Urinary bladder (tissue), 4 donors: ENCODE measurements at places on chromosomes 13 and 19.

- no peak for DNase-seq
Measured at GRCh38 chr13:51945149-51945548, 66.1 kb downstream of the ATP7B start.

- no peak for DNase-seq
Measured at GRCh38 chr13:28485551-28485950, 9.4 kb downstream of the FLT1 start.

GRCh38 chr19:38039966-38040365, 133.0 kb downstream of the SIPA1L3 start:
- no peak for DNase-seq

DNA sequence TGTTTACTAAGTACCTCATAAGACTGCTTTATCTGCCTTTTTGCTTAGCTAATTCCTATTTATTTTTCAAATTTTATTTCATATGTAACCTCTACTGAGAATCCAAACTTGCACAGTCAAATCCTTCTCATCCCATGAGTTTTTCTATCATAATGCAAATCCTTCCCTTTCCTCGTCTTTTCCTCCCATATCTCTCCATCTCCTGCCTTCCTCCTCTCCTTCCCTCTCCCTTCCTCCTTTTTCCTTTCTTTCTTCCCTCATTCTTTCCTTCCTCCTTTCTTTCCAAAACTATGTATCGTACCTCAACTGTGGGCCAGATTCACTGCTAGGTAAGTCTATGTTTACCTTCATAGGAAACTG, 201.4 kb upstream of the TMTC4 start:
- no peak for DNase-seq

DNA sequence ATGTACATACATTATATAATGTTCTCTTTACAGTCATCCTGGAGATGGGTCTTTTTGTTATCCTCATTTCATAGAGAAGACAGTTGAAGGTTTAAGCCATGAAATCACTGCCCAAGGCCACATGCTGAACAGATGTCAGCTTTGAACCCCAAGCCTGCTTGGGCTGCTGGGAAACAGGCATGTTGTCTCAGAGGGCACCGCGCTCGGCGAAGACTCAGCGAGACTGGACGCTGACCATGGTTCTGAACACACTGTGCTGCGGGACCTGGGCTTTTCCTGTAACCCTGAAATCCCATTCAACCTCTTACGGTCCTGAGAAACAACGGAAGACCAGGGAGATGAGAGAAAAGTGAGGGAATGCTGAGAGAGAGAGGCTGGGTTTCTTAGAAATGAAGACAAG, 27.3 kb downstream of the LRFN3 start:
- no peak for DNase-seq

DNA sequence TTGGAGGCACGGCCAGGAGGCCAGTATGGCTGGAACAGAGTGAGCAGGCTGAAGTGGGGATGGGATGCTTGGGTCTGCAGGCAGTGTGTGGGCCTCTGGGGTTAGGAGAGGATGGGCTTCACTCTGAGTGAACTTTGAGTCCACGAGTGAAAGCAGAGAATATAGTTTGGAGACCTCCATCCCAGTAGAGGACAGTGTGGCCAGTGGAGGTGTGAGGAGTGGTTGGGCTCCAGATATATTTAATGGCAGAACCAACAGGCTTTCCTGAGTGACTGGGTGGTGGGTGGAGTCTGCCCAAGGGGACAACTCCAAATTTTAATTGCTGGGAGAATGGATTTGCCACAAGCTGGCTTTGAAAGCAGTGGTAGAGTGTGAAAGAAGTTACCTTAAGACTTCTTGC, 27.3 kb downstream of the GATAD2A start:
- no peak for DNase-seq

GRCh38 chr13:33006638-33007037, 9.6 kb upstream of the KL start:
- no peak for DNase-seq

- no peak for DNase-seq
Measured at GRCh38 chr13:51564252-51564651, 20.0 kb upstream of the WDFY2 start.

- DNase-seq = peak; percentile 59
Measured at GRCh38 chr13:40982772-40983171, 36.3 kb downstream of the ELF1 start.

GRCh38 chr13:59111751-59112171, 1052.0 kb downstream of the DIAPH3 start:
- DNase-seq = no peak

DNA sequence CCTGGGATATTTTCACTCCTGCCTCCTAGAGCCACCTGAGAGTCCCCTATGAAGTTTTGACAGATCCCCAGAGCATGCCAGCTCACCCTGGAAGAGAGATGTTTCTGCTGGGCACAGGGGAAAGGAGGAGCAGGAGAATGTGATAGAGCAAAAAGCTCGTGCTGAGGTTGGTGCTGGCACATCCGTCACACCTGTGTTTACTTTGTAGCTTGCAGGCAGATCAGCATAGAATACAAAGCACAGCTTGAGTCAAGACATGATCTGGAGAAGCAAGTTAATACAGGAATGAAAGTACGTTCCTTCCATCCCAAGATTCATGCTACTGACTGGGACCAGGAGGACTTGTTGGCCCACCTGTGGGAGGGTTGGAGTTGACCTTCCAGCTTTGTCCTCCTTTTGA, 46.1 kb downstream of the HSPH1 start:
- no peak for DNase-seq

- no peak for DNase-seq
Measured at GRCh38 chr19:56147307-56147706, 6.2 kb downstream of the ZNF444 start.

DNA sequence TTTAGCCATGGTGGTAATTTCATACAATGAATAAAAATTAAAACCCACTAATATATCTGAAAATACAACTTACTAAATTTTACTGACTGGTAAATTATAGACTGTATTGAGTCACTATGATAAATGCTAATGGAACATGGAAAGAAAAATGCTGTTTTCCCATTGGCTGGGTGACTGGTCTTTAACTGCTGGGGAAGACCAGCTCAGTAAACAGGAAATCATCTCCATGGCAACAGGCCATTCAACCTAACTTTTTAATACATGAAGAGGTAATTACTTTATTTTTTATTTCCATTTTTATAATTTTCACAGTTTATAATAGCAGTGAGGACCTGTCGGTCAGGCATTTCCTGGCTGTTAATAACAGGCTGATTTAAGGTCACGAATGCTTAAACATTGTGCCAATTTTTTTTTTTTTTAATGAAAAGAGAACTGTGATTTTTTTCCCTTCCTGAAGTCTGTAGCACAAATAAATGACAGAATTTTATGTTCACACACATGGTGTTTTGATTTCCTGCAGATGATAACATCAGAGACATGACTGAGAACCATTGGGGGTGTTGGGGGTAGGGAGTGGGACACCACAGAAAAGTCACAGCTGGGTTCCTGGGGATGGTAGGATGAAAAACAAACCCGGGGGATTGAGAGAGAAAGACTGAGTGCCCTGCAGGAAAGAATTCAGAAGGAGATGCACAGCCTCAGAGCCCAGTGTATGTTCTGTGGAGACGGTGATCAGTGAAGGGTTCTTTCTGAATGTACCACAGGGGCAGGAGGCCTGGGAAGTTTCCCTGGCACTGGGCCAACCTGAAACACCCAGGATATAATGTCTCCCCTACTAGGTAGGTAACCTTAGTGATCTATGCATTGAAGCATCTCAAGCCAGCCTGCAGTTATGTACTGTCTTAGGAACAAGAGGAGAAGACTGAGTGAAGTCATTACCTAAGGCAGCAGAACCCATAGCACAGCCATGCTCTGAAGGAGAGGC, 297.1 kb downstream of the COG6 start:
- DNase-seq = peak; percentile 39

DNA sequence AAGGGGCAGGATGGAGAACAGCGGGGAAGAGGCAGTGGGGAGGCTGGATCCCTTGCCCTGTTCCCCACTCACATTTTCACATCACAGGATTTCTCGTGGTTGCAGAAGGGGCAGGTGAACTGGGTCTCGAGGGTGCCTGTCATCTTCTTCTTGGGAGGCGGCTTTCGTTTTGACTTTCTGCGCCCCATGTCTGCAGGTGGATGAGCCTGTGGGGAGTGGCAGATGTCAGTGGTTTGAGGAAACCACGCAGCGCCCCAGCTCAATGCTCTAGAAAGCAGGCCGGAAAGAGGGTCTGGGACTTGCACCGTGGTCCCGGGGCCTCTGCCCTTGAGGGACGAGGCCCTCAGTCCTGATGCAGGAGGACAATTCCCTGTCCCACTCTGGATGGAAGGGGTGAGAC, 4.9 kb downstream of the ELOF1 start:
- DNase-seq = no peak

- no peak for DNase-seq
Measured at GRCh38 chr13:21100994-21101757, 39.8 kb upstream of the LATS2 start.

GRCh38 chr13:43431290-43431716, 355.5 kb downstream of the ENOX1 start:
- no peak for DNase-seq

- no peak for DNase-seq
Measured at GRCh38 chr13:30418075-30418716, 4.1 kb upstream of the UBE2L5 start.

DNA sequence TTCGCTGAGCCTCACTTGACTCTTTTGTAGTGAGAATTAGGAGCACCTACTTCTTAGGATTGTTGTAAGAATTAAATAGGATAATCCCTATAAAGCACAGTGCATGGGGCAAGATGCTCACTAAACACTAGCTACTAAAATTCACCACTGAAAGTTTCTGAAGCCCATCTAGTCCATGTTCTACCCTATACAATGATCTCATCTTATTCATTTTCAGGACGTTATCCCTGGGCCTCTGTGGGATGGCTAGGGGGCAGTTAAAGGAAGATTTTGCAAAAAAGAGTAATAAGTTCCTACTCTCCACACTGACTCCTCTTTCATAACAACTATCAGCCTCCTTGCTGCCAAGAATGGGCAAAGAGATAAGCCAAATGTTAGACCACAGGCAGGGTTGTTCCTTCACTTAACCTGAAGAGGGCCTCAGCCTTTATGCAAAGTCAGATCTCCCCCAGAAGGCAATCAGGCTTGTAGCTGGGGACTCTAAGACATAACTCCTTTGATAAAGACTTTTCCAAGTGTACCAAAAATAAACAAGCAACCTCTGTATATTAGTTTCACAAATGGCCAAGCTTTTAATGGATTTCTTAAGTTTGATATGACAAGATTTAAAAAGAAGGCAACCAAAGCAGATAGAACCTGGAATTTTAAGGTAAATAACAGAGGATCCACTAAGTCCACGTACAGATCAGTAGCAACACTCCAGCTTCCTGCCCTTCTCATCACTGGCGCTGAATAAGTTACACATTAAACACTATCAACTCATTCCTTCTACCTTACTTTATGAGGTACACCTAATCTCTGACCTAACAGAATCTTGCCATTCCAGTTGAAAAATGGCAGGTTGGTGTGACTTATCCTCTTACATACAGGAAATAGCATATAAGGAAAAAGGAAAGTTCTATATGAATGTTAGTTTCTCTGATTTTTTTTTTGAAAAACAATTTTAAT, 44.4 kb downstream of the ELF1 start:
- no peak for DNase-seq

- no peak for DNase-seq
Measured at GRCh38 chr19:34082289-34083077, 89.8 kb upstream of the LSM14A start.

DNA sequence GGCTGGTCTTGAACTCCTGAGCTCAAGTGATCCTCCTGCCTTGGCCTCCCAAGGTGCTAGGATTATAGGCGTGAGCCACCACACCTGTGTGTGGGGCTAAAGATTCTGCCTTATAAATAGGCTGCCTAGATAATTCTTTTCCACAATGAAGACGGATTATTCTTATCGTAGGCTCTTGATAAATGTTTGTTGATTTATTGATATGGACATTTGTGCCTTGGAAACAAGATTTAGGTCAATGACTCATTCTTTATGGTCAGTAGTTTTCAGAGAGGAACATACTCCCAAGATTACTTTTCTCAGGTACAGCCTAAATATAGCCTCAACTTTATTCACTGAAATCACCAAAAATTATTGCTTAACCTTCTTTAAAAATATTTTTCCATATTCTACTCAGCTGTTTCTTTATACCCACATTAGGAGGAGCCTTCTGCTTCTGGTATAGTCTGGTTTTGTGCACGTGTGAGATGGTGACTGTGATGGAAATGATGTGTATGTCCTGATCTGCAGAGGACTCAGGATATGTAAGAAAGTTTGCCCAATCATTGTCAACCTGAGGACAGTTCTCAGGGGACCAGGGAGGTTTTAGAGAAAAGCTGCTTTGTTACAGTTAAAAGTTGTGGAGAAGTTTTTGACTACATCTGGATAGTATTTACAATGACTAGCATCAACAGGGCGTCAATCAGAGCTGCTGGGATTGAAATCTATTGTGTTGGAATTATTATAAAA, 208.9 kb downstream of the DNAJC15 start:
- no peak for DNase-seq

DNA sequence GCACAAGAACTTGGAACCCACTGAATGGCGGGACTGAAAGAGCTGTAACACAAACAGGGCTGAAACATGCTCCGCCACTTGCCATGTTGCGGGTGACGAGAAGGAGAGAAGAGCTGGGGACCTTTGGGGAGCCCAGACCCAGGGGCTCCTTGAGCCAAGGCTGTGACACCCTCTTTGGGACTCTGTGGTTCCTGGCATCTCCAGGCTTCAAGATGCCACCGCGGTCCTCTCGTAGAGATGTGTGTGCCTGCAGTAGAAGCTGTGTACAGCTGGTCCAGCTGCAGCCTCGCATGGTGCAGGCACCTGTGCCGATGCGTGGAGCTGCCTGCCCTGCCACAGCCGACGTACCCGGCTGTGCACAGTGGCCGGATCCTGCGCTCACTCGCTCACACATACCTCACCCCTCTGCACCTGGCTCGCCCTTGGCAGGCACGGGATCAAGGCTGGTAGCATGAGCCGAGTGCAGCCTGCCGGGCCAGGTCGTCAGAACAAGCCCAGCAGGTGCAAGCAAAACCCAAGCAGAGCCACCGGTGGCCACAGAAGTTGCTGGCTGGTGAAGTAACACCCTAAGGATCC, 1385.8 kb downstream of the PCDH9 start:
- DNase-seq = no peak

DNA sequence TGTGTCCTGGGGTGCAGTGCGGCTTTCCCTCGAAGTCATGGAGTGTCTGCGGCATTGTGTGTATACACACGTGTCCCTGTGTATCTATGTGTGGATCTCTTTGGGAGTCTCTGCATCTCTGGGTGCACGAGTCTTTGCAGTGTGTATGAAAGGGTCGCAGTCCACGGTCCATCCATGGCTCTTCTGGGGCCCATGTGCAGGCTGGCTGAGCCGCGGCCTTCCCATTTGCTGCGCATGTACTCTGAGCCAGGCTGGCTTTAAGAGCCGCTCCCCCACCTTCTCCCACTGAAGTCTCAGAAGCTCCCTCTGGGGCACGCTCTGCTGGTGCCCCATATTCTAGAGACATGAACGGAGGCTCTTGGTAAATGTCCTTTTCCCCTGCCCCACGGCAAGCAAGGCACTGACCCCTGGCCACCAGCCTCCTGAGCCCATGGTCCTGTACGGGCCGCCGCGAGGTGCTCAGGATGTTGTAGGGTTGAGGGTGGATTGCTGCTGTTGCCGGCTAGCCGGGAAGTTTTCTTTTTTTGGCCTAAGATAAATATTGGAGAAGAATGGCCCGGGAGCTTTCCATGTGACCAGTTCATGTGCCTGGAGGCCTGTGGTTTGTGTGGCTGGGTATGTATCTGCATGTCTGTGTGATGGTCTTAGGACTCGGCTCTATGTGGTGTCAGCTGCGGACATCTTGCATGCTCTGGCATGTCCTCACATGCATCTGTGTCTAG, 31.9 kb downstream of the PAK4 start:
- DNase-seq = no peak

- DNase-seq = no peak
Measured at GRCh38 chr13:76516013-76516412, 370.2 kb downstream of the KCTD12 start.

GRCh38 chr13:57045826-57046546, 94.7 kb upstream of the PRR20A start:
- no peak for DNase-seq
